ENCODE measurements at places on chromosomes 12 and 14.

DNA sequence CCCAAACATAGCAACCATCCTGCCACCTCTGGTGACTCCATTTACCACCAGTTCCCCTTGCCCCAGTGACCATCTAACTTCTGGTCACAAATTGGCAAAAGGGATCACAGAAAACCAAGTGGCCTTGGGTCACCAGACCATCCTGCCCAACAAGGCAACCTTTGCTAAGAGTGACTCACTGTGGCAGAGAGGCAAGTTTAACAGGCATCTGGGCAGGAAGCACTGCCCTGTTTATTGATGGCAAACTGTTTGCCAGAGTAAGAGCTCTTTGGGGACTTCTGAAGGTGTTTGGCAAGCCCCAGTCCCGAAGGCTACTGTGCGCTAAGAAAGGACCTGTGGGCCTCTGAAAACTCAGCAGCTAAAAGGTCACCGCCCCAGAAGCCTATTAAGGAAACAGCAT, 28.2 kb upstream of the TMEM233 start:
- DNase-seq = no peak

DNA sequence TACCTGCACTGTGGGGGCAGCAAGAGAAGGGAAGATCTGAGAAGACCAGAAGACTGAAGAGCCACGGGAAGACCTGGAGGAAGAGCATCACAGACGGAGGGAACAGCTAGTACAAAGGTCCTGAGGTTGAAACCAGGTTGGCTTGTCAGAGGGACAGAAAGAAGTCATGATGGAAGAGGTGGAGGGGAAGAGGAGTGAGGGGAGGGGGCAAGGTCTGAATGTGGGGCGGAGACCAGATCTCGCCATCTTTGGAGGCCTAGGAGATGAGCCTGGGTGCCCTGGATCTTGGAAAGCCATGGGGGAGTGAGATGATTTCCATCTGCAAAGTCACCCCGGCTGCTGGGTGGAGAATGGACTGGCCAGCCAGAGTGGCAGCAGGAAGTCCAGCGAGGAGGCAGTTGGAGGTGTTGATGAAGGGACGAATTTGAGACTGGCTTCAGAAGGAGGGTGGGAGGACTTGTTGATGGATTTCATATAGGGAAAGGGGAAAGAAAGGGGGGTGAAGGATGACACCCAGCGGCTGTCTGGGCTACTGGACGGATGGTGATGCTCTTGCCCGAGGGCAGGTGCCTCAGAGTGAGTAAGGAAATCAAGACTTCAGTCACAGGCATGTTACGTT, 14.6 kb upstream of the UBC start:
- no peak for DNase-seq

- DNase-seq = no peak
These were observed 81.0 kb downstream of the ADGRD1 start for GRCh38 chr12:131034631-131035244.

DNA sequence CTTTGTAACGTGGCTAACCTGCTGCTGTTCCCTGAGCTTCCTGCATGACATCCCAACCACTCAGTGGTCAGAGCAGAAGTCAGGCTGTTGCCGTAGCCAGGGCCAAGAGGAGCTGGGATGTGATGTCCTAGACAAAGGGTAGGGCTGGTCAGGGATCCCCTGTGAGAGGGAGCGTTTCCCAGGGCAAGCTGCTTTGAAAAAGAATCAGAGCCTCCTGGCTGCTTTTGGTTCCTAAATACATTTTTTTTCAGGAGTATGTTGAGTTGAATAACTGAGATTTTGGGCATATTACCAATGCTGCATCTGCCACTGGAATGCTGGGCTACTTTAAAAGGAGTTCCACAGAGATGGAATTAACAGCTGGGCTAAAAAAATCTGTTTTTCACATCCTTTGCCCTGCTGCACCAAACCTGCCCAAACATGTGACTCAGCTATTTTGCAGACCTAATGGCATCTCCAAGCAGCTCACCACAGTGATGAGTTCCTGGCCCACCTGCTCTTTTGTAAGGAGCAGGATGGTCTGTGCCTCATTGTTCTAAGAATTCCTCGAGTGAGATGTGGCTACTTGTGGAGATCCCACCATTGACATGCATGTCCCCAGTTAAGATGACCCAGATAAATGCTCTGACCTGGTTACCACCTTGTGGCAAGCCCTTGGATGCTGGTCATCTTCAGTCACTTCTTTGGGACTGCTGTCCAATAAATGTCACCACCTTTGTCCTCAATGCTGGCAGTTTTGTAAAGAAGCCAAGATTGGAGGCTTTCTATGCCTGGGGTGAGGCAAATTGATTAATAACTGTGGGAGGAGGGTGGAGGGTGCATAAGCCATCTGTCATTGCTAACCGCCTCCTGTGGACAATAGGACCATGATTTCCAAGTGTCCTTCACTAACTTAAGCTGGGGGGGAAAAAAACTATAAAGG, 24.1 kb downstream of the ANKRD13A start:
- no peak for DNase-seq

- DNase-seq = no peak
These were observed 254.7 kb downstream of the ADGRD1 start for GRCh38 chr12:131208425-131208824.

DNA sequence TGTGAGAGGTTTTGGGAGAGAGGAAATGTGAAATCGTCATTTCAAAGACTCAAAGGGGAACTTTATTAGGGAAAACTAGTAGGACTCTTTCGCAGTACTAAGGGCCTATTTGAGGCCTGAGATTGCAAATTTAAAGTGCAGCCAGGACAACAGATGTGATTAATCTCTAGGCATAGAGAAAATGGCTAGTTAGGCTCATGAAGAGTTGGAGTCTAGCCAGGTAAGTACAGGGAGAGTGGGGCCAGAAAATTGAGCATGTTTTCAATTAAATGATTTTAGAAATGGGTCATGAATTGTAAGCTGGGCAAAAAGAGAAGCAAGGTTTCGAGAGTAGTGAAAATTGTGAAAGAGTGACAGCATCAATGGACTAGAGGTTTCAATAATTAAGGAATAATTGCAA, 91.9 kb upstream of the LMNTD1 start:
- DNase-seq = no peak

GRCh38 chr14:104858811-104859426, 6.1 kb upstream of the CEP170B start:
- no peak for DNase-seq

DNA sequence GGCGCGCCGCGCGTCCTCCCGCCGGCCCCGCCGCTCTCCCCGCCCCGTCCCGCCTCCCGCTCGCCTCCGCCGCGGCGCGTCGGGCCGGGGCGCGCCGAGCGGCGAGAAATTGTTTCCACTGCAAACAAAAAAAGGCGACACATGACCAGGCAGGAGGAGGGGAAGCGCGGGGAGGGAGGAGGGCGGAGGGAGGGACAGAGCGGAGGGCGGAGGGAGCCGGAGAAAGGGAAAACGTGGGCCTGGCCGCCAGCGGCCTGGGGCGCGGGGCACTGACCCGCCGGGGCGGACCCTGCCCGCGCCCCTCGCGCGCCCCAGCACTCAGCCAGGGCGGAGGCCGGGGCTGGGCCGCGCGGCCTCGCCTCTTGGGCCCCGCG, at the start of gene FOXN3:
FOXN3 (minus strand) TSS at position 143 of the 374 bp plus-strand sequence. CDS start 4,757 bp downstream, outside the sequence.
- DNase-seq = peak; percentile 77

DNA sequence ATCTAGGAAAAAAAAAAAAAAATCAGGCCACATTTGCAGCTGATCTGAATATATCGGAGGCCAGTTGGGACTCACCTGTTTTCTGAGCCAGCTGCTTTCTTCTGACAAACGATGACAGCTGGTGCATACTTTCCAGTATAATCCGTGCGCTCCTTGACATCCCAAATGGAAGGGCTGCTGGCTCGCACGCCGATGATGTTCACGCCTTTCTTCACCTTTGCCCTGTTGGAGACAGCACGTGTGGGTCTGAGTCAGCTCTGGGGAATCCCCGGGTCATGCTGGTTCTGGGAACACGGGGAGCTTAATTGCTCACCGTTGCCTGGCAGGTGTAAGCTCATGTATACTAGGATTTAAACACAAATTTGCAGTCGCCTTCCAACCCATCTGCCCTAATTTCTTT, 372.8 kb downstream of the TMEM132D start:
- no peak for DNase-seq

DNA sequence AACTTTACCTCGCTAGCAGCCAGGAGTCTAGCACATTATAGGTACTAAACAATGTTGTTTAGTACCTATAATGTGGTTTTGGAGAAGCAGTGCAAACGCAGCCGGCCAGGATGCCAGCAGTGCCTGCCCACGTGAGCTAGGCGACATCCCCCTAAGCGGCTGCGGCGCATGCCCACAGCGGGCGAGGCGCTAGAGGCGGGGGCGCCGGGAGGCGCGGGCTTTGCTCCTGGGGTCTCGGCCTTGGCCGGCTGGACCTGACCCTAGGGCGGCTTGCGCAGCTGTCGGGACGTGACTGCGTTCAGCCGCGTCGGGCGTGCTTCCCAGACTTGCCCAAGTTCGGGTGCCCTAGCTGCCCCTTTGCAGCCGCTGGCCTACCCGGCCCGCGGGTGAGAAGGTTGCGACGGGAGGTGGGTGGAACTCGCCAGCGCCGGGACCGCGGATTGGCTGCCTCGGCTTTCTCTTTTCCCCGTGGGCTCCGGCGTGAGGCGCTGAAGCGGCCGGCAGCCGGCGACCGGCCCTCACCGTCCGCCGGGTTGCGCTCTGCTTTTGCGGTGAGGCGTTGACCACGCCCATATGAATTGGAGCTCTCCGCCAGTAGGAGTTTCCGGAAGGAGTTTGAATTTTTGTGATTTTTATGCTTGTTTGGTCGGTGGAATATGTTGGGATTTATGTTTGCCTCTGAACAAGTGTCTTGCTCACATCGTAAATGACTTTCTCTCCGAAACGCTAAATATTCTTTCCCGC, at the start of gene TMEM19:
TMEM19 (plus strand) TSS at position 169 of the 744 bp plus-strand sequence. CDS start 599 bp downstream, outside the sequence.
- peak; percentile 59 for DNase-seq

- no peak for DNase-seq
These were observed 21.3 kb upstream of the HSP90B1 start for GRCh38 chr12:103908877-103909276.

GRCh38 chr12:77339610-77340009, 274.2 kb upstream of the E2F7 start:
- DNase-seq = no peak

GRCh38 chr14:70635971-70636595, 5.6 kb upstream of the TTC9 start:
- no peak for DNase-seq

DNA sequence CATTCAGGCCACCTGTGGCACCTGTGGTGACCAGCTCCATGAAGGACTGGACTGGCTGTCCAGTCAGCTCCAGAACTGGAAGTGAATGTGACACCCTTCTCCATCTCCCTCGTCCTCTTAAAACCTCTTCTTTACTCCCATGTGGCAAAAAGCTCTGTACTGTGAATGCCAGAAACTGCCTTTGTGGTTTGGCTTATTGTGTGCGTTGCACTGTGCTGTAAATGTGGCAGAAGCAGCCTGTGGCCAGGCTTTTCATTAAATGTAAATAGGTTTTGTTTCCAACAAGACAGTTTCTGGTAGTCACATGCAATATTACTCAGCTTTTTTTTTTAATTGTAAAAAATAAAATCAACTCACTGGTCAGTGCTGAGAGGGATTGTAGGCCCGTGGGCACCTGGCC, 453.7 kb downstream of the ATP23 start:
- no peak for DNase-seq

GRCh38 chr12:106135781-106136180, 3.0 kb downstream of the NUAK1 start:
- DNase-seq = no peak

- DNase-seq = no peak
These were observed 5.6 kb downstream of the CABP1 start for GRCh38 chr12:120646044-120646443.

DNA sequence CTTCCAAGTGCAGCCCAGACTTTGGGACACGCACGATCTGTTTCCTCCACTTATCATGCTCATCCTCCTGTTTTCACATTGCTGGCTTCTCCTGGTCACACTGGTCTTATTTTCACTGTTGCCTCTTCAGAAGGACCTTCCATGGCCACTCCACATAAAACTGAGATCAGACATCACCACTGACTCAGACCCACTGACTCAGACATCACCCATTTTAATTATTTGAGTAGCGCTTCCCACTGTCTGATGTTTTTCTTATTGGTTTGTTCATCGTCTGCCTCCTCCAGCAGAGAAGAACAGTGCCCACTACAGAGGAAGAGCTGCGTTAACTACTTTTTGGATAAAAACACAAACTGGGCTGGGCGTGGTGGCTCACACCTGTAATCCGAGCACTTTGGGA, 270.5 kb upstream of the PWP1 start:
- no peak for DNase-seq

DNA sequence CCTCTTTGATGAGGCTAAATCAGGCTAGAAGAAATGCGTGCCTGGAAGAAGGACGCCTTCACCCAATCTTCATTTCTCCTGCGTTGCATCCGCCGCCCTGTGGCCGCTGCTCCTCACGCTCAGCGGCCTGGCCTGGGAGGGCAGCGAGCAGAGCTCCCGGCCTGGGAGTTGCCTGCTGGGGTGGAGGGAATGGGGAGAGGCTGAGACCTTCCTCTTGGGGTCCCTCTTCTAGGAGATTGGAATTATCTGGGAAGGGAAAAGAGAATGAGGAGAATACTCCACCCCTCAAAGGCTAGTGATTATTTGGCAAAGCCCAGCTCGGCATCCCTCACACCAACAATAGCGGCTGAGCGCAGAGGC, 2.4 kb upstream of the HOXC12 start:
- DNase-seq = no peak

DNA sequence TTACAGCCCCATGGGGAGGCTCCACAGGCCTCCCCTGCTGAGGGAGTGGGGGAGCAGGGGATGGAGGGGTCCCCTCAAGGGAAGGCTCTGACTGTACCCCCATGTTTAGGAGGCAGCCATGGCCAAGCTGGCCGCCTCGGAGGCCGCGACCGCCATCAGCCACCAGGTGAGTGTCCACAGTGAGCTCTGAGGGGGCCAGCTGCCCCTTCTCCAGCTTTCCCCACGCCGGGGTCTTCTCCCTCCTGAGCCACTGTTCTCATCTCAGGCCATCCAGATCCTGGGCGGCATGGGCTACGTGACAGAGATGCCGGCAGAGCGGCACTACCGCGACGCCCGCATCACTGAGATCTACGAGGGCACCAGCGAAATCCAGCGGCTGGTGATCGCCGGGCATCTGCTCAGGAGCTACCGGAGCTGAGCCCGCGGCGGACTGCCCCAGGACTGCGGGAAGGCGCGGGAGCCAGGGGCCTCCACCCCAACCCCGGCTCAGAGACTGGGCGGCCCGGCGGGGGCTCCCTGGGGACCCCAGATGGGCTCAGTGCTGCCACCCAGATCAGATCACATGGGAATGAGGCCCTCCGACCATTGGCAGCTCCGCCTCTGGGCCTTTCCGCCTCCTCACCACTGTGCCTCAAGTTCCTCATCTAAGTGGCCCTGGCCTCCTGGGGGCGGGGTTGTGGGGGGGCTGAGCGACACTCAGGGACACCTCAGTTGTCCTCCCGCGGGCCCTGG, 13.6 kb downstream of the ACADS start:
- DNase-seq = no peak

- no peak for DNase-seq
These were observed 612.5 kb upstream of the TMEM132C start for GRCh38 chr12:127654383-127654985.

DNA sequence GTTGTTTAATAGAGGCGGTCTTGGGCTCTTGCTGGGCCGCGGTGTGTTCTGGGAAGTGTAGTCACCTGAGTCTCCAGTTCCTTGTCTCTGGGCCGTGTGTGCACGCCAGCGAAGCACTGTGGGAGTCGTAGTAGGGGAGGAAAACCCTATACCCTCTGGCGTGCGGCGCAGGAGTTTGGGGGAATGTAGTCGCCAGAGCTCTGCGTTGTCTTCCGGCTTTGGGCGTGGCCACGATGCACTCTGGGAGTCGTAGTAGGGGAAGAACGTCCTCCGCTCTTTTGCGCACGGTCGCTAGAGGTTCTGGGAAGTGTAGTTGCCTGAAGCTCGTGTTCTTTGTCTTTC, 726 bp upstream of the ZNF140 start:
- DNase-seq = peak; percentile 97
